Glutamatergic neuron (in vitro differentiated cells): ENCODE measurements at places on chromosomes 11 and 22.

- DNase-seq = no peak
Measured at GRCh38 chr22:50516068-50516467, 8.0 kb downstream of the NCAPH2 start.

GRCh38 chr22:48431014-48431413, 1396.7 kb downstream of the BRD1 start:
- DNase-seq = no peak

GRCh38 chr11:124756033-124756752, 4.1 kb upstream of the VSIG2 start:
- no peak for DNase-seq

- DNase-seq = no peak
Measured at GRCh38 chr11:107682171-107682570, 29.7 kb downstream of the SLN start.

- no peak for DNase-seq
Measured at GRCh38 chr22:26038365-26038764, 130.9 kb upstream of the SEZ6L start.

GRCh38 chr11:17750013-17750800, 15.6 kb downstream of the KCNC1 start:
- peak; percentile 4 for DNase-seq

DNA sequence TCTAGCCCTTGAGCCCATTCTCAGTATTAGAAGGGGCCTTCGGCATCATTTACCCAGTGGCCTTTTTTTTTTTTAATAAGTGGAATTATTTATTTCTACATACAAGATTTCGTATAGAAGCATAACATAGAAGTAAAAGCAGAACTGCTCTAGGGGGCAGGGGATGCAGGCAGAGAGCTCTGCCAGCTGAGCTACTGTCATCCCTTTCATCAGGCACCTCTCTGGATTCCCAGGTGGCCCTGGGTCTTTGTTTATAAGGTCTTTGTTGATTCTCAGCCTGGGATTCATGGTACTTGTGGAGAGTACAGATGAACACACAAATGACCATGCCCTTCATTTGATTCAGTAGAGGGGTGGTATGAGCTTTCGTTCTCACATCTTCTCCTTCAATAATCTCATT, 66.4 kb downstream of the GAB2 start:
- DNase-seq = no peak

DNA sequence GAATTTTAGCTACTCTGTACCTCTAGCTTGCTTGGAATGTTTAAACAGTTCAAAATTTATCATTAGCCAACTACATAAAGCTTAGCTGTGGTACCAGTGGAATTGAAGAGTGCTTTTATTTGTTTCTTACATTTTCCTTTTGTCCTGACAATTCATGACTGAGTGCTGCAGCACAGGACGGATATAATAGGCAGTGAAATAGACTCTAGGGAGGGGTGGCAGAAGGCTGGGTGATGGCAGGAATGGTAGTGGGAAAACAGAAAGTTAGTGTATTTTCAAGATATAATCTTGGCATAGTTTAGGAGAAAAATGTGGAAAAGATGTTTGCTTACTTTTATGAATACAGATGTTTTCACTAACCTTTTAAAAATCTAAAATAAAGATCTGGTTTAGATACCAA, 31.1 kb upstream of the ARHGAP32 start:
- no peak for DNase-seq

DNA sequence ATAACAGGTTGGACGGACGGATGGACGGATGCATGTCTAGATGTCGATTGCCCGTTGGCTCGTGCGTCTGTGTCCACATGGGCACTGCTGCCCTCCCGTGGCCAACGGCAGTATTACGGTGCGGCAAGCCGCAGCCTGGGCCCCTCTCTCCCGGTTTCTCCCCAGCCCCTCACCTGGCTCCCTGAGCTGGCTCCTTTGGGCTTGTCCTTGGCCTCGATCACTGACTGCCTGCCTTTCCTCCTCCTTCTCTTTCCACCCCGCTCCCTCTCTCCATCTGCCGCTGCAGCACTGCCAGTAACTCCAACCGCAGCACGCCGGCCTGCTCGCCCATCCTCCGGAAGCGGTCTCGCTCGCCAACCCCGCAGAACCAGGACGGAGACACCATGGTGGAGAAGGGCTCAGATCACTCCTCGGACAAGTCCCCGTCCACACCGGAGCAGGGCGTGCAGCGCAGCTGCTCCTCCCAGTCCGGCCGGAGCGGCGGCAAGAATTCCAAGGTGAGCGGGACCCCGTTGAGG, 77.3 kb downstream of the SCN3B start:
- peak; percentile 92 for DNase-seq

DNA sequence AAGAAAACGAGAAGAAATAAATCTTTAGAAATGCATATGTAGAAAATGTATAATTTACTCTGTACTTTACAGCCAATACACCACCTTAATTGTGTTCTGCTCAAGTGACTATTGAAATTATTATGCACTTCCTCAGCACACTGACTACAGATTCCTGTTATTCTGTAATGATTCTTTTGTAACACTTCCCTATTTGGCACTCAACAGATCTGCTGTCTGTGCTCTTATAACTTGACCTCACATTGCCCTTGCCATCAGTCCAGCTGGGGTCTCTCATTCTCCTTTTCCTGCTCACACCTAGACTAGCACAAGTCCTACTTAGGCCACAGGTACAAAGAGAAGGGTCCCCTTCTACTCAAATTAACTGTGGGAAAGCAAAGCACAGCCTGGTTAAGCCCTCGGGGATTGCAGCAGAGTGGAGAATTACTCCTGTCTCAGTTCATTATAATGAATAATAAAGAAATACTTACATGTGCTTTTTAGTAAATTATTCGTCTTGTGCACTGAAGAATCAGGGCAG, 860.4 kb downstream of the OPCML start:
- no peak for DNase-seq

DNA sequence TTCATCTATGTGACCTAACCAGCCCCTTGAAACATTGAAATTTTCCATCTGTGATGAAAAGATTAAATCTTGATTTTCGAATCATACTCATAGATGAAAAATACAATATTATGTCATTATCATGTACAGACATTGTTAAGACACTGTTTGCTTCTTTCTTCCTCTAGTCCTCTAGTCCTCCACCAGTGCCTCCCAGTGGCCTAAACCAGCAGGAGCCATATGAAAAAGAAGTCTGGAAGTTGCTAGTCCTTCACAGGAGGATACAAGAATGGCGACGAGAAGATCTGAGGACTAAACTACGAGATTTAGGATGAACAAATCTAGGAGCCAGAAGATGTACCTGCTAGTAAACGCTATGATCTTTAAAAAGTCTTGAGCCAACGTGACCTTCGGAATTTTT, 134.1 kb downstream of the SLC17A6 start:
- DNase-seq = no peak

DNA sequence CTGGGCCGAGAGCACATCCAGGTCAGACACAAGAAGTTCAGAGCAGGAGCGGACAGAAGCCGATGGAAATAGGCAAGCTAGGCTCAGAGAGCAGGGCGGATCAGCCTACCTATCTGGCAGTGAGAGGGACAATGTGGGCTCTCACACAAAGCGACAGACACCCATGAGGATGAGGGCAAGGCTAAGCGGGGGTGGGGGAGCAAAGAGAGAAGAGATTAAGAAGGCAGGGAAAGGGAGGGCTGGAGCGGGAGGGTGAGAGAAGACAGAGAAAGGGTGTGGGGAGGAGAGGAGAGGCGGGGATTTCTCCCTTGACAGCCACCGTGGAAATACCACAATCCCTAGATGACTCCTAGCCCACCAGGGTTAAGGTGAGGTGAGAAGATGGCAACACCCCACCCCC, 57.9 kb downstream of the BUD13 start:
- DNase-seq = no peak

DNA sequence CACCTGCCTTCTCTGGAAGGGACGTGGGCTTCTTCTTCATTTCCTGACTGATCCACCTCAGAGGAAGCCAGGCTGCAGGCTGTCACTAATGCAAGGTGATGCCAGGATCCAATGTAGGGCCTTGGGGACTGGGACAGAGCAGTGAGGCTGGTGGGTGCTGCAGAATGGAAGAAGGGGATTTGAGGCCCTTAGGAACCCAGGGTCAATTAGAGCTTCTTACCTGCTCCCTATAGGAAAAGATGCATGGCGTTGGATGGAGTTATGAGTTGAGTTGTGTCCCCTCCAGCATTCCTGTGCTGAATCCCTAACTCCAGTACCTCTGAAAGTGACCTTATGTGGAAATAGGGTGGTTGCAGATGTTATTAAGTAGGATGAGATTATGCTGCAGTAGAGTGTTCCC, 190.4 kb downstream of the MIAT start:
- no peak for DNase-seq

DNA sequence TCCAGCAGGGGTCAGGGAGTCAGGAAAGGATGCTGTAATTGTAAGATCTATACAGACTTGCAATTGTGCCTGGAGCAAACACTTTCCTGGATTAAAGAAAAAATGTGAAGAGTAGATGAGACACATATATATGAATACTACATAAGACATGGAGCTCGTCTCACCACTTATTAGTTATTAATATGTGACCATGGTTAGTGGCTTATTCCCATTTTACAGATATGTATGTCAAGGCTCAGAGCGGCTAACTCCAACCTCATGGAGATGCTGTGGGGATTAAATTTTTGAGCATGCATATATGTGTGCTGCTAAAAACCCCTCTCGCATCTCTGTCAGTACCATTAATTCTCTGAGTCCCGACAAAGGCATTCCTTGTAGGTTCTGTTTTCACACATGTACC, 125.7 kb downstream of the SLC1A2 start:
- DNase-seq = no peak

DNA sequence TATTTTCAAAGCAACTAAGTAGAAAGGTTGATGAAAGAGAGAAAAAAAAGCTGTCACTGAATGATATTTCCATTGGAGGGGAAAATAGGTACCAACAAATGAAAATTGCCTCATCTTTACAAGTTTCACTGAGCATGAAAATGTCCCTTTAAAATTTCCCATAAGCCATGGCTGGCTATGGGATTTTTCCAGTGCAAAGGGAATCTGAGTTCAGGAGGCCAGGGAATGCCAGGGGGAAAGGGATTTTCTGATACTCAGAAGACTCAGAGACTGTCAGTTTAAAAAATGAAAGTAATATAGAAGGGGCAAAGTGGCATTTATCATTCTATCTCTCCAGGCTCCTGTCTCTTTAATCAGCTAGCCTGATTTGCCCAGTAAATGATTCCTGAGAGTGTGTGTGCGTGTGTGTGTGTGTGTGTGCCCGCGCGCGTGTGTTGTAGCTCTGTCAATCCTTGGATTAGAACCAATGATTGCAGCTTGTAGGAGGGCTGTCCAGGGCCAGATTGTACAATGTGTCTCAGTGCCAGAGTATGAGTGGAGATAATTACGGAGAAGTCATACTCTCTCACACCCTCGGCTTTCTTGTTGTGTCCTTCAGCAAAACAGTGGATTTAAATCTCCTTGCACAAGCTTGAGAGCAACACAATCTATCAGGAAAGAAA, at the start of gene NTM:
TSS of gene NTM (plus strand) at position 526 of the 662 bp plus-strand sequence.
- DNase-seq = peak; percentile 53

- no peak for DNase-seq
Measured at GRCh38 chr11:65791719-65792213, 4.9 kb downstream of the OVOL1 start.

DNA sequence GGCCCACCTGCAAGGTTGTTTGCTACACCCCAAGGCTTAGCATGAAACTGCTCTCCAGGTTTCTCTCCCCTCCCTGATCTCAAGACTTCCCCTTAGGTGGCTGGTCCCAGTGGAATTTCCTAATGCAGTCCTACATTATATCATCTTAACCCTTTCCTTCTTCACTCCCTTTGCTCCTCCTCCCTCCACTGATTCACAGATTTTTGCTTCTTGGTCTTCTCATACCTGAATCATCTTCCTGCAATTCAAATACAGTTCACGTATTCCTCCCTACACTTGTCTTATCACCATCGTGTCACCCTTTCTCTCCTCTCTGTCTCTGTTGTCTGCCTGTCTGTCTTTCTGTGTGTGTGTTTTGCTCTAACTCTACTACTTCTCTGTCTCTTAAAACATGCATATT, 17.0 kb downstream of the MMP10 start:
- no peak for DNase-seq

DNA sequence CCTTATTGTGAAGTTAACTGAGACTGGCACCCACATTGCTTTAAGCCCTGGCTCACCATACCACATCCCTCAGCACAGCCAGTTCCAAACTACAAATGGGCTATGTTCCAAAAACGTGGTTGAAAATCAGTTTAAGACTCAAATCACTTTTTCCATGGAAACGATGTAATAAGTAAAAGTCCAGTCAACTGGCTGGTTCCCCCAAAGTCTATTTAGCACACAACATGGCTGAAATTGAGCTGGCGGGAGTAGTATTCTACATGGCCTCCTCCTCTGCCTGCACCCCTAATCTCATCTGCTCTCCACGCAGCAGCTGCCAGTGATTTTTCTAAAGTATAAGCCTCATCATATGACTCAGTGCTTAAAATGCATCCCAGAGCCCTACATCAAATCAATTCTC, 40.9 kb upstream of the BIRC3 start:
- no peak for DNase-seq

GRCh38 chr22:38578505-38578904, 8.5 kb upstream of the DMC1 start:
- no peak for DNase-seq

GRCh38 chr11:34318111-34319037, 39.4 kb downstream of the ABTB2 start:
- DNase-seq = no peak

DNA sequence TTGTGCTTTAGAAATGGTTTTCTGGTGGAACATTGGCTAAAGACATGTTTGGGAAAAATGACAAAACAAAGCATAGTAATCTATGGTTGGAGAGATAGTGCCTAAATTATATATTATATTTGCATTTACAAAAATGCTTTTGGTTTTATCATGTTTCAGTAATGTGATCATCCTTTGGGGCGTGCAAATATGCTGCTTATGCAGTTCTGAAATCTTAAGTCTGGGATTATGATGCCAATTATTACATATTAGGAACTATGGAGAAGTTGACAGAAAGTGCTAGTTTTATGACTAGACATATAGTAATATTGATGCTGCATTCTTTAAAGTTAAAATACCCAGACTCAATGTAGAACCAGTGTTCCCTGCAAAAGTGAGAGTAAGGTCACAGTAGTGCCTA, 655.0 kb downstream of the METTL15 start:
- DNase-seq = no peak

GRCh38 chr11:86900162-86900561, 55.0 kb downstream of the FZD4 start:
- no peak for DNase-seq

DNA sequence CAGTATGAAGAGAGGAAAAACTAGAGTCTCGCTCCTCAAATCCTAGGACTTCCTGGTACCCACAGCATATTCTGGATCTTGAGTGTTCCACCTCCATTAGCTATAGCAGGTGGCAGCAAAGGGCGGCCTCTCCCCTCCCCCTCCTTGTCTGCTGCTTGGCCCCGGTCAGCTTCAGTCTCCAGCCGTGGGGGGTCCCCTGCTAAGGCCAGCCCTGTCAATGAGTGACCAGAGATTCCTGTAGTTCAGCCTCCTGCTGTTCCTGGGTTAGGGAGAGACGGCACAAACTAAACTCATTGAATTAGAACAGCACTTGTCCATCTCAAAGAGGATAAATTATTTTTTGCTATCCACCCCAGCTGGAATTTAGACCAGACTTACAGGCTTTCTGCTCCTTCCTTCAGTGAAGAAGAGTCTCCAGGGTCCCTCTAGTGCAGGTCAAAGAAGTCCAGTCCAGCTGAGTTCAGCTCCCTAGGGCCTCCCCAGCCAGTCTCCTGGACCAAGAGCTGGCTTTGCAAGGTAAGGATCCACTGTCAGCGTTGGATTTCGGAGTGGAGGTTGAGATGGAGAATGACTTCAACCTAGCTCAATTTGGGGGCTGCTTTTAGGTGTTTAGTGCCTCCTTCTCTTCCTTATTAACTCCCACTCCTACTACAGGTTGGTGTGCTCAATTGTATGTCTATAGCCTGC, 1.1 kb upstream of the PHLDB1 start:
- DNase-seq = peak; percentile 21
